ENCODE measurements at places on chromosomes 11 and 22. TPM values are rescaled to one million over a fixed set of nuclear protein-coding genes. Genes with fewer than 3 reads are reported as not detected.

- no peak for DNase-seq
Measured at GRCh38 chr11:7671347-7672215, 1.7 kb downstream of the CYB5R2 start.

- DNase-seq = no peak
Measured at GRCh38 chr11:61076506-61077304, 25.6 kb upstream of the CD5 start.

The SLC17A6 gene
- total RNA-seq = not detected

The TREH gene
- total RNA-seq = not detected

GRCh38 chr22:42272431-42272999 is 2.1 kb upstream of the TCF20 start:
- DNase-seq = no peak

GRCh38 chr11:124938206-124938765 is 2.4 kb upstream of the HEPACAM start:
- no peak for DNase-seq

- DNase-seq = no peak
Measured at GRCh38 chr11:62242021-62242420, at the start of gene SCGB1D2. SCGB1D2 (plus strand) TSS chr11:62242239; CDS start chr11:62242308, 69 bp downstream.

The SPDYC gene
- not detected for total RNA-seq

The USP2 gene
- 1.7 TPM for total RNA-seq

DNA sequence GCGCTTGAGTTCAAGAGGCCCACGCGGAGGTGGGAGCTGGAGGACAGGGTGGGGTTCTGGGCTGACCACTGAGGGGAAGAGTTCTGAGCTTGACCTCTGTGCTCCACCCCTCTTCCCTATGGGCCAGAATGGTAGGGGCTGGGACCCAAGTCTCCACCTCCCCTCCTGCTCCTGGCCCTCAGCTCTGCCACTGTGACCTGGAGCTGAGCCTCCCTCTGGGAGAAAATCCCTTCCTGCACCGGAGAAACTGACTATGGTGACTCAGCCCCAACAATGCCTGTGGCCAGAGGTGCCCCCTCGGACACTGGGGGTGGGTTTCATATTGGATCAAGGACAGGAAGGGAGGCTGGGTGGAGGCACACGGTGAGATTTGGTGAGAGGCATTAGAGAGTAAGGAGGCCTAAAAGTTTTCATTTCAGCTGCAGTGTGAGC is 23.0 kb downstream of the RELT start:
- DNase-seq = no peak

DNA sequence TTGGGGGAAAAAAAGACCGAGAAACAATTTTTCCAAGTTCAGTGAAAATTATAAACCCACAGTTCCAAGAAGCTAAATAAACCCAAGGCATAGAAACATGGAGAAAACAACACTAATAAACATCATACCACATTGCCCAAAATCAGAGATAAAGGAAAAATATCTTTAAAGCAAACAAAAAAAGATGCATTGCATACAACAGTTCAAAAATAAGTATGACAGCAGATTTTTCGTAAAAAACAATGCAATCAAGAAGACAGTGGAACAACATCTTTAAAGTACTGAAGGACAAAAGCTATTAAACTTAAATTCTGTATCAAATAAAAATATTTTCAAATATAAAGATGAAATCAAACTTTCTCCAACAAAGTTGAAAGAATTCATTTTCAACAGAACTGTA is 921.3 kb downstream of the METTL15 start:
- DNase-seq = no peak

GRCh38 chr22:39997939-39998726 is 3.4 kb downstream of the FAM83F start:
- DNase-seq = no peak

The PHLDA2 gene
- total RNA-seq = 2.8 TPM

The OR5P2 gene
- total RNA-seq = not detected

DNA sequence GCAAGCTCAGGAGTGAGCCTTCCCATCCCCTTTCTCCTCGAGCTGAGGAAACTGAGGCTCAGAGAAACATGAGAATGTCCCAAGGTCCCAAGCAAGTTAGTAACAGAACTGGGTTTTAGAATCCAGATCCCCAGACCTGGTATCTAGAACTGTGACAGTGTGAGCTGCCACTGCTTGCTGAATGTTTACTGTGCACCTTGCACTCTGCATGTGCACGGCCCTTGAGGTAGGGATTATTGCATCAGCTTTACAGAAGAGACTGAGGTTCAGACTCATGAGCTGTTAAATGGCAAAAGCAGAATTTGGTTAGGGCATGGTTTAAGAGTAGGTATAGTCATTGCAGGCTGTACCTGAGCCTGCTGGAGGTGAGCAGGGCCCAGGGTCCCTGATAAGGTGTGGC is 3.8 kb upstream of the MPPED1 start:
- no peak for DNase-seq

GRCh38 chr22:41557401-41558240 is 3.2 kb upstream of the CSDC2 start:
- DNase-seq = no peak

GRCh38 chr11:95295382-95296149 is 64.6 kb upstream of the SESN3 start:
- DNase-seq = no peak

- no peak for DNase-seq
Measured at GRCh38 chr11:86510097-86510496, 135.4 kb downstream of the CCDC81 start.

DNA sequence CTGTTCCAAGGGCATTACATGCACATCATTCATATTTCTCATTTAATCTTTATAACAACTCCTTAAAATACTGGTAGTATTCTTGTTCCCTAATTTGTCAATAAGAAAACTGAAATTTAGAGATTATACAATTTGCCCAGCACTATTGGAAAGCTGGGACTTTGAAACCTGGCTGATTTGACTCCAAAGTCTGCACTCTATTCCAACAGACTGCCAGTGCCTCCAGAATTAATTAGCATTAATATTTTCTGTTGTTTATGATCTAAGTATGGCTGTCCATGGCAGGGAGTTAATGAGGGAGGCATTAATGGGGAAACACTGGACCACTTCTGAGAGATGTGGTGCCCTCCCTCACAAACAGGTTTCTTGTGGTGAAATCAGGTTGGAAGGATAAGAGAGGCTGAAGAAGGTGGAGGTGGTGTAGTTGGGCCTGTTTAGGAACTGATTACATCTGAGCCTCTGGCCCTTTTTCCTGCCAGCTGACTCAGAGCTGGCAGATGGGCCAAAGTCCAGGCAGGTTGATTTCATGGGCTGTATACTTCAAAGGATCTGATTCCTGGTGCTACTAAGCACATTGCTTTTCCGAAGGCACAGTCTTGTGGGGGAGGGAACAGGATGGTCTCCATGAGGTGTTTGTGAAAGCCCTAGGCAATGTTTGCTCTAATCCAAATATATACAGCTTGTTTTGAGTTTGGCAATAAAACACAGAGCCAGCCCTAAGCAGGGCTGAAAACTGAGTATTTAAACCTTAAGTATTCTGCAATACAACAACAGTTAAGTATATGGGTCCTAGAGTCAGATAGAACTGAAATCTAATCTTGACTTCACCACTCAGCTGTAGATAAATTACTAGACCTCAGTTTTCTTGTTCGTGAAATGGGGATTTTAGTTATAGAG is 21.0 kb upstream of the RAB30 start:
- no peak for DNase-seq

- no peak for DNase-seq
Measured at GRCh38 chr22:42611051-42611450, 3.6 kb downstream of the POLDIP3 start.

DNA sequence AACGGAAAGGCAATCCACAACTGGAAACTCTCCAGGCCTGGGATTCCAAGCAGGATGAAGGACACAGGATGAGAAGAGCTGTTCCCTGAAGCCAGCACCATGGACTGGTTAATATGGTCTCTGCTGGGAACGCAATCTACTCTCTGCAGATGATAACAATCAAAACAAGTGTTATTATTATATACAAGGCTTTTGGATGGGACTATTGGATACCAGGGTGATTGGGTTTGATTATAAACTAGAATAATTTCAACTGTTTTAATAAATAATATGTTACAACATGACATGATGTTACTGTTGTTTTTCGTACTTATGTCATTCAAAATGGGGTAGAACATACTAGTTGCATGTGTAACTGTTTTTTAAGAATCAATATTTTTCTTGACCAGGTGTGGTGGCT is at the start of gene OR52R1:
Gene OR52R1, minus strand, starts transcription at position 101 of the 400 bp plus-strand sequence. Its CDS starts 0 bp downstream, at position 101.
- no peak for DNase-seq

DNA sequence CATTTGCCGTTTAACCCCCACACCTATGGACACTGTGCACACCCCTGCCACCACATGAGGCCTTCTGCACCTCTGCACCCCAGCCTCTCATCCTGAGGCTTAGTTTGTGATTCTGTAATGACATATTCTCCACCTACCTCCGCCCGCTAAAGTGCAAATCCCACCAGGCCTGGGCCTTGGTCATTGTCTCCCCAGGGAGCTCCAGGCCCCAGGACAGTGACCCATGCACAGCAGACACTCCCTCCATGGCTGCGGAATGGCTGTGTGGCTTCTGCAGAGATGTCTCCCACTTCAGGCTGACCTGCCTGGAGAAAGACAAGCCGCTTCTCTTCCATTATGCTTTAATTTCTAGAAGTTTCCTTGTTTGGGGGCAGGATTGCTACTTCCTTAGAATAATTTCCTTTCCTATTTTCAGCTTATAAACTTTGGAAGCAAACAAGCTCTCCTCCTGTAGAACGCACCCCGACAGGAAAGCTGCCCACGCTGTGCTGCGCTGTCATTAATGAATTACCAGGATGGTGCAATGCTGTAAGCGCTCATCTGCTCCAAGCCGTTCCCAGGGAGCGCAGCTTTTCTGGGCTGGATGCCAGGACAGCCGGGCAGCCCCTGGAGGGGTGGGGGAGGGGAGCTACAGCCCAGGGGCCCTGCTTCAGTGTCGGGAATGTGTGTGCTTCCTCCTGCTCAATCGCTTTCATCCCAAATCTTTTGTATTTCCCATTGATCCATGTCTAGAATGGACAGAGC is 618.0 kb downstream of the BRD1 start:
- DNase-seq = no peak

The ARHGAP8 gene
- 7.1 TPM for total RNA-seq

DNA sequence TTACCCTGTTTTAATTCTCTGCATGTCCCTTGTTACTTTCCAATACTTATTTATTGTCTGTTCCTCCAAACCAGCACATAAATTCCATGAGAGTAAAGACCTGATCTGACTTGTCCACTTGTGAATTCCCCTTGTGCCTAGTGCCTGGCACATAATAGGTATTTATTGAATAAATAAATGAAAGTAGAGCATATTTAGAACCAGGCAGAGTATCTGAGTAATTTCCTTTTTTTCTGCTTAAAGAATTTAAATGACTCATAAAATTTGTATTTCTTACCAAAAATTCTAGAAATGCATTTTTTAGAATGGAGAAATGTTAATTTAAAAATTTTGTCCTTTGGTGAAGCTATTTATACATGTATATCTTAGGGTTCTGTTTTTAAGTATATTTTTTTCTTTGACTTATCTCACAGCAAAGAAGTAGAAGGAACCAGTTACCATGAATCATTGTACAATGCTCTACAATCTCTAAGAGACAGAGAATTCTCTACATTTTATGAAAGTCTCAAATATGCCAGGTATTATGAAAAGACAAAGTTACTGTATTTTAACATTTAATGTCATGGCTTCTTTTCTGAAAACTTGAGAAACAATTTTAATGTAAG is 96.8 kb downstream of the ATM start:
- no peak for DNase-seq

- DNase-seq = no peak
Measured at GRCh38 chr11:73538381-73538872, 59.5 kb downstream of the FAM168A start.

The DDTL gene
- total RNA-seq = 2.4 TPM

GRCh38 chr11:9004183-9004926 is 554 bp upstream of the NRIP3 start:
- peak; percentile 24 for DNase-seq

DNA sequence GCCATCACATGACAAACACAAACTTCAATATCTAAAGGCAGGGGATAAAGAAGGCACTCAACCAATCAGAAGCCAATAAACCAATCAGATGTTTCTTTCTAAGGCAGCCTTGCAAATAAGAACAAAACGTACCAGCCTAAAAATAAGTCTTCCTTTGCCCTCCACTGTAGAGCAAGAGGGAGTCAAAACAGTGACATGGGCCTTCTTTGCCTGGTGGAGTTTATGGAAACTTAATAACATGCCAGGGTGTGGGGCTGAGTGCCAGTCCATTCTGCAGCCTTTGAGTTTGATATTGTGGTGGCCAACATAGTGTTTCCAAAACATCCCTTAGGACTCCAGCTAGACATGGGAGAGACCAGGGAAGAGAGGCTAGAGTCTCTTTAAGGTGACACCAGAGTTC is 126.1 kb upstream of the NECTIN1 start:
- DNase-seq = no peak

The TRIM29 gene
- not detected for total RNA-seq

DNA sequence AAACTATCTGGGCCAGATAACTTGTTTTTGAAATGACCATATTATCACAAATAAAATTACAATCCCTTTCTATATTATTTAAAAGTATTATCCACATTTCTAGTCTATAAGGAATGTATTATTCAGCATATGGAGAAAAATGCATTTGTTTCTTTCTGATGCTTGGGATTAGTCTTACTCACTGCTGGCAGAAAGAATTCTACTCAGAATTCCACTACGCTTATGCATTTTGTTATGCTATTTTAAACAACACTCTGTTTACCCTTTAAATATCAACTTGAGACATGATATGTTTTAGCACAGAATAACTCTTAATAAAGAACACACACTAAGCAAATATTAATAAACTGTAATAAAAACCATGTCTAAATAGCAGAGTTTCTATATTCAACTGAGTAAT is 77.6 kb upstream of the ANO3 start:
- no peak for DNase-seq

DNA sequence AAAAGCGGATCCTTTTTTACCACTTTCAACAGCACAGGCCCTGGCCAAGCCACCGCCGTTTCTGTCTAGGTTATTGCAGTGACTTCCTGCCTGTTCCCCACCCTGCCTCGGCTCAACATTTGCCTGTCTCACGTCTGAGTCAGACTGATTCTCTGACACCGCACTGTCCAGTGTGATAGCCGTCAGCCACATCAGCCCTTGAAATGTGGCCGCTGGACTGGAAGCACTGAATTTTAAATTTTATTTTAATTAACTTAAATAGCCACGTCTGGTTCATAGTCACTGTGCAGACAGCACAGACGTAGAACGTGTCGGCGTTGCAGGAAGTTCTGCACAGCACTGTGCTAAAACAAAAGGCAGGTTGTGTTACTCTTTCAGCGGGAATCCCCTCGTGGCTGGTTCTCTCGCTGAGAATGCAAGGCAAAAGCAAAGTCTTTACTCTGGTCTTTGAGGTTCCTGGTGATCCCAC is 56.3 kb upstream of the ADSL start:
- DNase-seq = peak; percentile 37

DNA sequence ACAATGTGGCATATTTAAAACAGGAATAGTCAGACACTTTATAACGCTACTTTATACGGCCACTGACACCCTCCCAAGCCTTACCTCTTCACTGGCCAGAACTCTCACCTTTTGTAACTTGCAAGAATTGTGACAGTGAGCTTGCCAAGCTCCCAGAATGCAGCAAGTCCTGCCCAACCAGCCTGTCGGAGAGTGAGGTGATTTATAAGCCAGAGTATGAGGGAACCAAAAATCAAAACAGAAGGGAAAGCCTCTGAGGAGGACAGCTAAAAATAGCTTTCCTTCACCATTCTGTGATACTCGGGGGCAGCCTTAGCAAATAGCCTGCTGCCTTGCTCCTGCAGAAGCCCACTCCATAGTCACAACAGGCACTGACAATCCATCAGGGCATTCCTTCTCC is 229.7 kb downstream of the FAM76B start:
- no peak for DNase-seq

The BCO2 gene
- total RNA-seq = 2.5 TPM
